ENCODE measurements at places on chromosomes 4 and X.

DNA sequence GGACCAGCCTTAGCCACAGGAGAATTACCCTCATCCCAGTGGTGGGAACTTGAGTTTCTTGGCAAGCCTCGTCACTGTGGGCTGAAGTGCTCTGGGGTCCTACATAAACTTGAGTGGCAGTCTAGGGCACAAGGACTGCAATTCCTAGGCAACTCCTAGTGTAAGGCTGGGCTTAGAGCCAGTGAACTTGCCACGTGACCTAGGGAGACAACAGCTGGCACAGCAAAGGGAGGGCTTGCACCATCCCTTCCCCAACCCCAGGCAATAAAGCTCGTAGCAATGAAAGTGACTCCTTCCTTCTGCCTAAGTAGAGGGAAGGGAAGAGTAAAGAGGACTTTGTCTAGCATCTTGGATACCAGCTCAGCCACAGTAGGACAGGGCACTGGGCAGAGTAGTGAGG is 81.8 kb downstream of the TEX11 start:
- no peak for DNase-seq

GRCh38 chr4:169968999-169969398 is 57.2 kb downstream of the MFAP3L start:
- DNase-seq, result no peak

DNA sequence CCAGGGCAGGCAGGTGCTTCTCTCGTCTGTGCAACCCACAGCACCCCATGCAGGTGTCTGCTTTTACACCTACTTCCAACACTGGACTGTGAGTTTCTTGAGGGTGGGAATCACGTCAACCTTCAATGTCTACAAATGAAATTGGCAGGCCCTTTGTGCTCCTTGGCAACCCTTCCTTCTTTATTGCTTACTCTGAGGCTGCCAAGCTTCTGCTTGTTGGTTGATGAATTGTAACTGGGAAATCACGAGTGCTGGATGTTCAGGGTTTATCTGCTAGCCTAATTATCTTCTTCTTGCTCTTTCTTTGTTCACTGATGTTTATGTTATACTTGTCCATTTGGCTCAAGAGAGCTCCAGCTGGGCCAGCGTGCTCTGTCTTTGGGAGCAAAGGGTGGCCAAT is 2.5 kb upstream of the DGAT2L6 start:
- no peak for DNase-seq

GRCh38 chr4:81137446-81137845 is 77.6 kb downstream of the PRKG2 start:
- no peak for DNase-seq

DNA sequence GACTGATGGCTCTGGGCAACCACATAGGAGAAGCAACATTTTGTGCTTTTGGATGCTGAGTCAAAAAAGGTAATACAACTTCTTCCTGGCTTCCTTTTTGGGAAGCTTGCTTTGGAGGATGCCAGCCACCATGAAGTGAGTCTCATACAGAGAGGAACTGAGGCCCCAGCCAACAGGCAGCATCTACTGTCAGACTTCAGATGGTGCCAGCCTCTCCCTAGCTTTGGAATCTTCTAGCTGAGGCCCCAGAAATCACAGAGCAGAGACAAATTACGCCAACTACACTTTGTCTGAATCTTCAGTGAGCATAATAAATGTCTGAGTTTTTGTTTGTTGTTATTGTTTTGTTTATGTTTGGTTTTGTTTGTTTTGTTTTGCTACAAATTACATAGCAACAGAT is 136.1 kb downstream of the ATP10D start:
- no peak for DNase-seq

DNA sequence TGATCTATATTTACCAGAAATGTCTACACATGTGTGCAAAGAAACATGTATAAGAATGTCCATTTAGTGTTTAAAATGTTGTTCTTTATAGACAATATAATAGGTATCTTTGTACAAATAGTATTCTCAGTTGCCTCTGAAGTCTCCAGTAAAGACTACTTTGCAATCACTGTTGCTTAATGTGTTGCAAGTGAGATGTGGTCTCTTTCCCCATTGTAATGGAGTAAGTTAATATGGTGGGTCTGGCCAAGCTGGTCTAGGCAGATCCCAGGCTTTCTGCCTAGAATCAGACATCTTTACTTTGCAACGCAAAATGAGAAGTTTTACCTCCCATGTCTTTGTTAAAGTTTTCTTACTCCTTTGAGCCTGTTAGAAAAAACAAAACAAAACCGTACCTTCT is 144.8 kb downstream of the GABRA3 start:
- DNase-seq, result no peak

DNA sequence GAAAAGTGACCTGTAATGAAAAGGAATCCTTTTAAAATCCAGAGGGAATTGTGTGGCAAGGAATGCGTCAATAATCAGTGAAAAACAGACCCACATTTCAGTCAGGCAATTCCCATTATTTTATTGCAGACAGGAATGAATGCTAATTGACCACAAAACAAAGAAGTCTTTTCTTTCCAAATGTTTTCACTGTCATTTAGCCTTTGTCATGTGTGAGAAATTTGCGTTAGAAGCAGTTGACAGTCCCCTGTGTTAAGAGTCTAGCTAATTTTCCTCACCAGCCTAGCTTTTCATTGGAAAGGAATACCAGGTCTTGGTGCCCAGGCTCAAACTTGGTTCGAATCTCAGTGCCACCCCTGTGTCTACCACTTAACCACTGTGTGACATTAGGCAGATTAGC is 83.4 kb downstream of the KIT start:
- no peak for DNase-seq

GRCh38 chrX:53714580-53715345 is 28.2 kb upstream of the HUWE1 start:
- DNase-seq, result no peak

- no peak for DNase-seq
Observed at GRCh38 chr4:156959298-156959702, 12.3 kb downstream of the PDGFC start.

DNA sequence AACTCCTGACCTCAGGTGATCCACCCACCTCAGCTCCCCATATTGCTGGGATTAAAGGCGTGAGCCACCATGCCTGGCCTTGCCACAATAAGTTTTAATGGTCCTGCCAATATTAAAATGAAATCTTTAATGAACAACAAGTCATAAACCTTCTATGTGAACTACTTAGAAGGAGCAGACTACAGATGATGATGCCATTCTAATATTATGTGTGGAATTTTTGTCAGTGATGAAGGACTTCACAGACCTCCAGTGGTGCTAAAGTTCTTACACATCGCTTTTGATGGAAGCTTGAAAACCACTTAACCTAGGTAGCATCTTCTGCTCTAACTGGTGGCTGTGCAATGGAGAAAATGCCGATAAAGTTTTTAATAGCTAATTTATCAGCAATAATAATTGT is 331.4 kb downstream of the CCSER1 start:
- DNase-seq, result no peak

DNA sequence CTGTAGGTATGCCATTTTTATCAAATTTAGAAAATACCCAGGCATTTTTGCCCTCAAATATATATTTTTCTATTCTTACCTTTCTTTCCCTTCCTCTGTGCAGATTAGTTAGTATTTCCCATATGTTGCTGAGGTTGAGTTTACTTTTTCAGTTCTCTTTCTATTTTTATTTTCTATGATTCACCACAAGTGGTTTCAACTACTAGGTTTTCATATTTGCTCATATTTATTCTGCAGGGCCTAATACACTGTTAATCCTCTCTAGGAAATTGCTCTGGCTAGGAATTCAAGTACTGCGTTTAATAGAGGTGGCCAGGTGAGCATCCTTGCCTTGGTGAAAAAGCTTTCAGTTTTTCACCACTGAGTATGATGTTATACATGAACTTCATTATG is 1535.3 kb upstream of the PCDH10 start:
- DNase-seq, result no peak

DNA sequence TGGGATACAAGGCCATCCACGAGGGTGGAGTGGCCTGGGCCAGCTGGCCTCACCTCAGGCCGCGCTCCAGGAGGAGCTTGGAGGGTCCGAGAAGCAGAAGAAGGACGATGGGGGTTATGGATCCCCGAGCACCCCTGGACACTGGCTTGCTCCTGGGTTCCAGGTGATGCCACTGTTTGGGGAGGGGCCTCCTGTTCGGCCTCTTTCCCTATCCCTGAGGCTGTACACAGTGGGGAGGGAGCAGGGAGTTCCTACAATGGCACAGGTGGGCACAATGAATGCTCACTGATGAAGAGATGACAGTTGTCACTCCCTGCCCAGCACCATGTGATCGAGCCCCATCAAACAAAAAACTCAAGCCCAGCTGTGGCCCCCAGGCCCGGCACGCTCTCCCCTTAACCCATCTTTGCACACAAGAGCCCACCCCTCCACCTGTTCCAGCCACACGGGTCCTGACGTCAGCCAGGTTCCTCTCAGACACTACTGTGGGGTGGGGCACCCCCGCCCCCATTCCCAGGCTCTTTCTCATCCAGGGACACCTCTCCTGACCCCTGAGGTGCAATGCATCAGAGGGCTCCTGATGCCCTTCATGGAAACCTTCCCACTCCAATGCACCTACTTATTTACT is 70.3 kb downstream of the WFS1 start:
- DNase-seq, result no peak

- DNase-seq, result no peak
Observed at GRCh38 chr4:119962631-119963030, 104.0 kb downstream of the MAD2L1 start.

GRCh38 chrX:40283981-40284380 is 186.2 kb upstream of the BCOR start:
- DNase-seq, result no peak

DNA sequence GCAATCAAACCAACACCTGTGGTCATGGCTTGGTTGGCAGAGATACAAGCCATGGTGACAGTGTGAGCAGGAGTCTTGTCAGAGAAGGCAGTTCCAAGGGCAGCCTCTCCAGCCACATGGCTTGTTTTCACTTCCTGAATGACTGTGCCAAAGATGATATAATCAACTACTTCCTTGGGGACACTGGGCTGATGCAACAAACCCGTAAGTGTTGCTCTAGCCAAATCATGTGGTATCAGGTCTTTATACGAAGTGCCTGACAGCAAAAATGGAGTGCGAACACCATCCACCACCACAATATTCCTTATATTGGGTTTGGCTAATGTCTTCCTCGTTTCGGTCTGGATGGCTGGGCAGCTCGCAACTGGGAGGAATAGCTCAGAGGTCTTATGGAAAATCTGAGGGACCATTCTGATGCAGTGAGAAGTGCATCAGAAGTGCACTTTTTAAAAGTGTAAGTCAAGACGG is 922.0 kb downstream of the NLGN4X start:
- no peak for DNase-seq

DNA sequence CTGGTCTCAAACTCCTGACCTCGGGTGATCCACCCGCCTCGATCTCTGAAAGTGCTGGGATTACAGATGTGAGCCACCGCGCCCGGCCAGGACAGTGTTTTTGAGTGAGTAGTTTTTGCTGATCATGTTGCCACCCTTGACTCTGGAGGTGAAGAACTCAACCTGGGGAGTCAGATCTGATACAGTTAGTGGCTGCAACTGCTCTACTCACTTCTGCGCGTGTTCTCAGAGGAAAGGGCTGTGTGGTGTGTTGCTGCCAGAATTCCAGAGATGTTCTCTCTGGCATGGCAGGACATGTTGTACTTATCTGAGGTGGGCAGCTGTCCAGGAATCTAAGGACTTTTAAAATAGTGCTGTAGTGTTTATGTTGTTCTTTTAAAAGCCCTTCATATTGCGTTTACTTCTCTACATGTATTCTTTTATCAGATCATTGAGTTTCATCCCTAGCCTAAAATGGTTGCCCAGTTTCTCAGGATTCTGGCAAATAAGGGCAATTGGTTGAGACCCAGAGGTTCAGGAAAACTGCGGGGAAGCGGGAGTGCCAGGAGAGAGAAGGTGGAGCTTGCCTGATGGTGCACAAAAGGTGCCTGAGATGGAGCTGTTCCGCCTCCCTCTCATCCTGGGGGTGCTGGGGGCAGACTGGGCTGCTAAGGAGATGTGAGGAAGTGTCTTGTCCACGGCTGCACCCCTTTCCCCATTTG is 97.7 kb downstream of the ARHGAP10 start:
- no peak for DNase-seq

GRCh38 chr4:145735347-145735675 is 55.4 kb downstream of the C4orf51 start:
- DNase-seq, result no peak

DNA sequence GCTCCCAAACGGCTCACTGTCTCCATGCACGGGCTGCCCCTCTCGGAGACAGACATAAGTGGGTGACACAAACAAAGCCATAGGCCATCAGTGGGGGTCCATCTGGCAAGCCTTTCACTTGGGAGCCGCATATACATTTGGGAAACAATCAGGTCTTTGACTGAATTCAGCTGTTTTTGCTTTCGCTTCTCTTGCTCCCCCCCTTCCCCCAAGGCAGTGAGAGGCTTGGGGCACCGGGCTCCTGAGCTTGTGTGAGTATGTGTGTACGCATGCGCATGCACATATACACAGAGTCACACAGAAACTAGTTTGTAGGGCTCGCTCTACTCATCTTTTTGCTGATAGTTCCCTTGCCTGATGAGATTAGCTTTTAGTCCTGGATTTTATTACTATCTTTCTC is 284.4 kb downstream of the AFF2 start:
- no peak for DNase-seq

GRCh38 chr4:38364383-38364963 is 299.5 kb upstream of the KLF3 start:
- DNase-seq, result no peak

DNA sequence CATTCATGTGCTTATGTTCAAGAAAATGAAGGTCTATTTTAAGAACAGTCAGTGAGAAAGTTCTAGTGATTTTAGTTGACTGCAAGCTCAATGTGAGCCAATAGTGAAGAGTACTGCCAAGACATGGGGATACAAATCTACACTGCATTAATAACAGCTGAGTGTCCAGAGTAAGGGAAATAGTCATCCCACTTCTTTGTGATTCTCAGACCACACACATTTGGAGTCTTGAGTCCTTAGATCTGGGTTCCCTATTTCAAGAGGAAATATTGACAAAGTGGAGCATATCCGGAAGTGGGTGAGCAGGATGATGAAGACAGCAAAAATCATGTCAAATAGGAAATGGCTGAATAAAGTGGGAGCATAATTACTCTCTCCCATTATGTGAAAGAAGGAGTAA is 171.1 kb downstream of the LARP7 start:
- DNase-seq, result no peak

DNA sequence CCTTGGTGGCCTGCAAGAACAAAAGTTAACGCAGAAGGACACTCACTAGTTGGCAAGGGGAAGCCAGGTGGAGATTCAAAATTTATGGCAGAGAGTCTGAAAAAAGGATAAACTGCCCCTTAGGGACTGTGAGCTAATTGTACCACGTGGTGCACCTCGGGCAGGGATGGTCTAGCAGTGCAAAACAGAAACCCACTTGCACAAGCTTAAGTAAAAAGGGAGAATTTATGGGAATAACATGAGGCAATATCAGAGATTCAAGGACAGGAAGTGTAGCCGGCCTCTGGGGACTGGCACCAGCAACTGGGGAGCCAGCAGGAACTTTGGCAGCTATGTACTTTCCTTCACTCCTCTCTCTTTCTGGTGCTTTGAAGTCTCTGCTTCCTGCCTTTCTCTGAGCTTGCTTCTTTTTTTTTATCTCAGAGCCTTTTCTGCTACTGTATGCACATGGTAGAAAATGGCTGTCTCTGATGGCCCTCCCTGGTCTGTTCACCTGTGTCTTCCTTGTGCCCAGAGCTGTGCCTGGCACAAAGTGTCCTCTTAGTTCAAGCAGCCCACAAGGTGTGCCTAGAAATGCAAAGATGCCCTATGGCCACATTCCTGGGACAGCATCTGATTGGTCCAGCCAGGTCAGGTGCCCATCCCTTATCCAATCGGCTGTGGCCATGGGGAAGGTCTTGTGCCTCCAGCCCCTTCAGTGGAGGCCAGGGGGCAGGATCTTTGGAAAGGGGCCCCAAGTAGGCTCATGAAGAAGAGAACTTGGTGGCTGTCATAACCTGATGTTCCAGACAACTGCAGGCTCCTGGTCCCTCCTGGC is 114.8 kb upstream of the ATP6AP2 start:
- DNase-seq, result no peak

All from stimulated activated CD8-positive, alpha-beta memory T cell treated with anti-CD3 and anti-CD28 coated beads, Interleukin-7, amount 100 ng/mL, for 24 hours (primary cell).